A673 (cell line): ENCODE measurements at places on chromosomes 6 and 20.
A peak's percentile ranks its signal among the peaks of the same experiment; 100 is the strongest.

DNA sequence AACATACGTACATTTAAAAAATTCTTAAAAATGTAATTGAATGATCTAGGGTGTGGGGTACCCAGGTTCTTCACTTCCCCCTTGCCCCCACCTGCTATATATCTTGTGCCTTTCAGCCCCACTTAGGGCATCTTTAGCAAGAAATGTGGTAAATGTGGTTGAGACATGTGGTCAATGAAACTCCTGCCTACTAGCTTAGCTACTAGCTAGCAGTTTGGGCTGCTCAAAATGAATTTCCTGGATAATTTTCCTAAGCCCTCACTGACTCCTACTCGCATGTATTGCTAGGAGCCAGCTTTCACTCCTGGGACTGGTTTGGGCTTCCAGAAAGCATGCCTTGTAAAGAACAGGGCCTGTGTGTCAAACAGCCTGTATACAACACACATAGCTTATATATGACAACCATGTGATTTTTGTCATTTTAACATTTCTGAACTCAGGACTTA is 257.3 kb downstream of the ATXN1 start:
- DNase-seq, result no peak

GRCh38 chr6:45200510-45200909 is 127.6 kb upstream of the RUNX2 start:
- DNase-seq, result no peak

GRCh38 chr6:44301782-44302564 is 11.2 kb downstream of the AARS2 start:
- DNase-seq, result no peak

- DNase-seq, result peak; percentile 88
Observed at GRCh38 chr6:44002593-44003344, 124.5 kb downstream of the MRPL14 start.

DNA sequence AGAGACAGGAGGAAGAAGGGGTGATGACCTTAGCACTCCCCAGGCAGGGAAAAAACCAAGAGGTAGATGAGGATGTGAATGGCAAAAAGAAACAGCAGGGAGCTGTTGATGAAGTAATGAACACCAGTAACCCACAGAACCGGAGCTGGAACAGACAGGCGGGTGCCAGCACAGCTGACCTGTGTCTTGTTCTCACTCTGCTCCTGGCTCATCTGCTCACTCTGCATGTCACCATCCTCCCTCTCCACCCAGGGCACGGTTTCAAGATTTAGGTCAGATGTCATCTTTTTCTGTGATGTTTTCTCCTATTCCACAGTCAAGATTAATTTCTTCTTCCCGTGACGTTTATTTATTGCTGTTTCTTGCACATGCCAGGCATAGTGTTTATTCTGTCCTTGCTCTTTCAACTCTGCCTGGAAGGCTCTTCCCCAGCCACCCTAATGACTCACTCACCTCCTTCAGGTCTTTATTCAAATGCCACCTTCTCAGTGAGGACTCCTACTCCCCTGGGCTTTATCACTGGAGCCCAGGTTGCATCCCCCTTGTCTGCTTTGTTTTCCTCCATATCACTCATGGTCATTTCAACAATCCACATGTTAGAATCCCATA is 164.5 kb upstream of the HDAC2 start:
- no peak for DNase-seq

- DNase-seq, result no peak
Observed at GRCh38 chr20:13486694-13487093, 152.0 kb downstream of the TASP1 start.

- DNase-seq, result no peak
Observed at GRCh38 chr6:168117942-168118341, 38.9 kb upstream of the FRMD1 start.

DNA sequence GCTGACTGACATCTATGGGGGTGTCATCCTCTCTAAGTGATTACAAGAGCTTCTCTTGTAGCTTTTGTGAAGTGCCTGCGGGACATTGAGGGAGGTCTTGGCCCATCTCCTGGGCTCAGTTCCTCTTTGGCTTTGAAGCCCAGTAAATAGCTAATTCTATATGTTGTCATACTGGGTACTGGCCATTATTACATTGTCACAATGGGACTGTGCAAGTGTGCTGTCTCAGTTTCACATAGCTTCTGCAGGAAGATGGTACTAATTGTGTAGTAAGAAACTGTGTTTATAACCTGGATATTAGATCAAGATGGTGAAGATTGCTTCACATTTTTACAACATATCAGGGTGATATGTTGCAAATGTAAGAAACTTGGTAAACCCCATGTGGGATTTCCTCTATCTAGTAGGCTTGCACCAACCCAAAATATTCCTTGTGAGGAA is 19.9 kb downstream of the SPINT3 start:
- no peak for DNase-seq

DNA sequence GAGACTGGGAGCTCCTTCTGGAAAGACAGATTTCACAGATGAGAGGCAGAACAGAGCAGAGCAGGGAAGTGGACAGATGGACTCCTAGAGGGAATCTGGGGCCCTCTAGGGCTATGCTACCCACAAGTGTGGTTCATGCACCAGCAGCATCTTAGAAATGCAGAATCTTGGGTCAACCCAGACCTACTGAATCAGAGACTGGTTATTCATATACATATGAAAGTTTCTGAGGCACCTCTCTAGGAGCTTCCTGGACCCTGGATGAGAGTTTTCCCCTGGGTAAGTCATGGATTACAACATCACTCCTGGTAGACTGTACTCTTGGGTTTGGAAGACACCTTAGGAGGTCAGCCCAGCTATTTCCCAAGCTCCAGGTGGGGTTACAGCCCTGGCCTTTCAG is 55.4 kb upstream of the SAYSD1 start:
- no peak for DNase-seq

DNA sequence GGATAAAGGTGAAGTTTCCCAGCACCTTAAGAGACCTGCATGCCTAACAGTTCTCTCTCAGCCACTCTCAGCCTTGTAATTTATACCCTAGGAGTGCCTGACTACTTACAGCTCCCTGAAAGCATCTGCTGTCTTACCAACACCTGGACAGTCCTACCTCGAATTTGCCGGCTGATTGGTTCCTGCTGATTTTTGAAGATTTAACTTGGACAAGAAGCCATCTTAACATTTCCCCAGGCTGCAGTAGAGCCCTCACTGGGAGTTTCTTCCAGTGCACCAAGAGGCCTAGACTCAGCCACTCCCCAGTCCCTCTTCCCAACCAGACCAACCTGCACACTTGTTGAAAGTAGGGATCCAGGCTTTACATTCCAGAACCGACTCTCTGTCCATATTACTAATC is 174.5 kb downstream of the LINC00237 start:
- DNase-seq, result no peak

DNA sequence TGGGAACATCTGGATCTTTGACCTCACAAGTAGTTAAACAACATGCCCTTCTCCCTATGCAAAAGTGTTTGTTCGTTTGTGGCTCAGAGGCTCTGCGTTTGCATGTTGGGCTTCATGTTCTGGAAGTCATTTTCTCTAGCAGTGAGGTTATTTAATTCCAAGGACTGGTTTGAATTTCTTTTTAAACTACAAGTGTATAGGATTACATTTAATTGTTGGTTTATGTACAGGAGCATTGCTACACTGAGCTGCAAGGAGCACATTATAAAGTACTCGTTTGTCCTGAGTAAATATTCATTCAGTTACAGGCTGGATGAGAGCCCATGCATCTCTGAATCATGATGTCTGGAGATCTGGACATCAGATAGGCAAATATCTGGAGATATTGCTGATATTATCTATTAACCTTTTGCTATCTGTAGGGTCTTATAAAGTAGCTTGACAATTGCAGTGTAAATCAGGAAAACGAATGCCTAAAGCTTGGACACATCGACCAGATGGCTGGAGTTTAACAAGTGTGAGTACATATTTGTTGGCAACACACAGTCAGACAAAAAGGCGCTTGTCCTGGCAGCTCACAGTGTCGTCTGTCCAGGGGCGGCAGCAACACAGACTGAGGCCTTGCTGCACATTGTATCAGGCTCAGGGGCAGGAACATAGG is 84.6 kb downstream of the PDE7B start:
- no peak for DNase-seq

DNA sequence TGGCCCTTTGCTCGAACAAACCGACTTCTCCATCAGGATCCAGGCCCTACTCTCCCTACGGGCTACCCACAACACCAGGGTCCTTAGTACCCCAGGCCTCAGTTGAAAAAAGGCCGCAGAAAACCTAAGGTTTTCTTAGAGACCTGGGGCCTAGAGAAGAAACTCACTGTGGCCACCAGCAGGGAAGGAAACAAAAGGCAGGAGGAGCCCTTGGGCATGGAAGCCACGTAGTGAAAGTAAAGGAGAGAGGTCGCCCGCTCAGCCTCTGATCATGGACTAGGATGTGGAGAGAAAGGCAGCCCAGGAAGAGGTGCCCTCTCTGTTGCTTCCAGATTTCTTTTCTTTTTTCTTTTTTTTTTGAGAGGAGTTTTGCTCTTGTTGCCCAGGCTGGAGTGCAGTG is 31.5 kb downstream of the CPNE5 start:
- no peak for DNase-seq

GRCh38 chr6:35377002-35377401 is 34.6 kb downstream of the PPARD start:
- DNase-seq, result no peak

GRCh38 chr6:27495386-27496135 is 22.7 kb upstream of the ZNF184 start:
- peak; percentile 94 for DNase-seq

GRCh38 chr6:112087916-112088315 is 525 bp downstream of the FAM229B start:
- DNase-seq, result peak; percentile 1

DNA sequence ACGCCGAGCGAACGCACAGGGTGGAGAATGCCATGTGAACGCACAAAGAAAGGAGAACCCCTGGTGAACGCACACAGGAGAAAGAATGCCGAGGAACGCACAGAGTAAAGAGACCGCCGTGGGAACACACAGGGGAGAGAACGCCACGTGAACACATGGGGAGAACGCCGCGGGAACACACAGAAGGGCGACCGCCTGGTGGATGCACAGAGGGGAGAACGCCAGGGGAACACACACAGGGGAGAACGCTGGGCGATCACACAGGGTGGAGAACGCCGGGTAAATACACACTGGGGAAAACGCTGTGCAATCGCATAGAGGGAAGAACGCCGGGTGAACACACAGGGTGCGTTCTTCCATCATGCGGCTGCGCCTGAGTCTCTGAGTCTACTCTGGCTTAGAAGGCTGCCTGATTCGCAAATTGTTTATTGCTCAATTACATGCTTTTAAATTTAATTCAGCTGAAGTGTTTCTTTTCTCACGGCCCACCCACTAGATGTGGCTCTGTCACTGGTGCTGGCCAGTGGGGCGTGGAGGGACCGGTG is 54.1 kb downstream of the RNASET2 start:
- DNase-seq, result no peak

DNA sequence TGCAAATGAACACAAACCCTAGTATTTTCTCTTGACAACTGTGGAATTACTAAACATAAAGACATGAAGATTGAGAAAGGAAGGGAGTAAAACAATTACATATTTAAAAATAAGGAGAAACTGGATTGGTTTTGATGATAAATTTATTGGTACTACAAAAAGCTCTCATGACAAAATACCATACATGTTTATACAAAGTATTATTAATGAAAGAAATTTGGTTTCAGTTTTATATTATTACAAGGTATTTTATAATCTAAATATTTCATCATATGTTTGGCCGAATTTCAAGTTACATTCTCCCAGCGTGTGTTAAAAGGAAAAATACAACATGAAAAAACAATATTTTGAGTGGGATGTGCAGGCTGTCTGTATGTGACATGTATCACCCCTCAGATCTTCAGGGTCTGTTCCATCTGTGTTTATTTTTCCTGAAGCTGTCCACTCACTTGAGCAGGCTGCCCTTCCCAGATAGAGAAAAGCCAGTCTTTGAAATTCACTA is 568.4 kb downstream of the NKAIN2 start:
- no peak for DNase-seq

DNA sequence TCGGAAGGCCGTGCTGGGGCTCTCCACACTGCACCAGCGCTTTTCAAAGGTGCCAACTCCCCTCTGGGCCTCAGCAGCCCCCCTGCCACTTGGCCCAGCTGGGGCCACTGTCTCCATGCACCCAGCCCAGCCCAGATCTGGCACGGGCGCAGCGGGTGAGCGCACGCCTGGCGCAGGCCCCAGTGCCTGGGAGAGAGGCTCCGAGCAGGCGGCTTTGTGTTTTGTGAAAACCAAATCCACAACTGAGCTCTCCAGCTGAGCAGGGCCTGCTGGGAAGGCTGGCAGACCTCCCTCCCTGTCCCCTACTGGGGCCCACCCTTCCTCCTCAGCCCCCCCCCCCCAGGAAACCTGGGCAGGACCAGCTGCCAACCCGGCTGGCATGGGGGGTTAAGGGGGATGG is 17.0 kb downstream of the MDGA1 start:
- DNase-seq, result peak; percentile 56

DNA sequence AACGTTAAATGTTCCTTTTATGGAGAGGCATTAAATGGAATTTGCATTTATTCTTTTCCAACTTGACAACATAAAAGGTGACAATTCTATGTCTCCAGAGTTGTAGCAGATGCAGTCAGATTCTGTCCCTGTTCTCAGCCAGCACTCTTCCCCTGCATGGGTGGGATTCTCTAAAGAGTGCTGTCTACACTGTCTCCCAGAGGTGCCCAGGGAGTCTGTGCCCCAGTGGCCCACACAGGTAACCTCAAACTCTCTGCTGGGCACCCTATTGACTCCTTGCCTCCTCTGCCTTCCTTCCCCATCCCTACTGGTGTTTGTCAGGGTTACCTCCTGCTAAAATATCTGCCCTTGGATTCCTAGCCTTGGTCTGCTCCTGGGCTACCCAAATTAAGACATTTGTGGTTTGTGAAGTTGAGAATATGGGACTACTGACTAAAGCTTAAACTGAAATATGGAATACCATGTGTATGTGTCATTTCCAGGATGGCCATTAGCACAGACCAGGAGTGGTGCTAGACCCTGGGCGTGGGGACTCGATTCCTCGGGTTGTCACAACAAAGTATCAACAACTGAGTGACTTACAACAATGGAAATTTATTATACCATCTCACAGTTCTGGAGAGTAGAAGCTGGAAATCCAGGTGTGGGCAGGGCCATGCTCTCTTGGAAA is 284.7 kb downstream of the CDH26 start:
- no peak for DNase-seq

- no peak for DNase-seq
Observed at GRCh38 chr6:131828951-131829350, 21.1 kb downstream of the ENPP1 start.
